Adrenal gland (tissue), 19 donors: ENCODE measurements at places on chromosomes 4 and X.
A peak's percentile ranks its signal among the peaks of the same experiment; 100 is the strongest.

- DNase-seq = no peak
Observed at GRCh38 chrX:106905064-106905708, 2.0 kb upstream of the RIPPLY1 start.

DNA sequence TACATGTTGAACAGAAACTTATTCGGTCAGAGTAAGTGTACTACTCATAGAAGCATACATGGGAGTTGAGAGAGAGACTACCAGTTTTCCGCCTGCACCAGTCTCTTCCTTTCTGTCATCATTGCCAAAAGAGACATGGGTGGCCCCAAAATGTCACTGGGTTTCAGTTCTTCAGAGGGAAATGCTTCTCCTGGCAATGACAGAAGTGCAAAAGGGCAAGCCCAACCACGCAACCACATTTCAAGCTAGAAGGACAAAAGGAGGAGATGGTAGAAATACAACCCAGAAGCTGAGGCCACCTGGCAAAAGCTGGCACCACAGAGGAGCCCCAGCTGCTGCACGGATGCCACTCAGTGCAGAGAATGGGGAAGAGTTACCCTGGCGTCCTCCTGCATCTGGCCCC, 320.1 kb downstream of the BCOR start:
- no peak for DNase-seq

DNA sequence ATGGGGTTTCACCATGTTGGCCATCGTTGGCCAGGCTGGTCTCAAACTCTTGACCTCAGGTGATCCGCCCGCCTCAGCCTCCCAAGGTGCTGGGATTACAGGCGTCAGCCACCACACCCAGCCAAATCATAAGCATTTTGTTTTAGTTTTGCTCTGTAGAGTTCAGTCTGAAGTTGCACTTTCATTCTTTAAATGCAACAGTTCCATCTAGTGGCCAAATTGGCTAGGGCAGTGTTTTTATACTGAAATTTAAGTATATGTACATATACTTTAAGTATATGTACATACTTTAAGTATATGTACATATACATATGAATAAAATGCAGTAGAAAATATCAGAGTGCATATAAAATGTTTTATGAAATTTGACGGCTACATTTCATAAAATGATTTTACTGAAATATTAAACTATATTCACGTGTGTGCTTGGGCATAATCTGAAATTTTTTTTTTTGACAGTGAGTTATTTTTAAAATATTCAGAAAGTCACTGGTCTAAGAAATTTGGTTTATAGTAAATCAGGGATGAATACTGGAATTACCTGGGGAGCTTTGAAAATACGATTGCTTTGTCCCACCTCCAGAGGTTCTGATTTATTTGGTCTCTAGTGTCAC, 145.5 kb downstream of the NWD2 start:
- DNase-seq = peak; percentile 9

GRCh38 chr4:139808381-139808807, 142.8 kb downstream of the MGST2 start:
- no peak for DNase-seq

DNA sequence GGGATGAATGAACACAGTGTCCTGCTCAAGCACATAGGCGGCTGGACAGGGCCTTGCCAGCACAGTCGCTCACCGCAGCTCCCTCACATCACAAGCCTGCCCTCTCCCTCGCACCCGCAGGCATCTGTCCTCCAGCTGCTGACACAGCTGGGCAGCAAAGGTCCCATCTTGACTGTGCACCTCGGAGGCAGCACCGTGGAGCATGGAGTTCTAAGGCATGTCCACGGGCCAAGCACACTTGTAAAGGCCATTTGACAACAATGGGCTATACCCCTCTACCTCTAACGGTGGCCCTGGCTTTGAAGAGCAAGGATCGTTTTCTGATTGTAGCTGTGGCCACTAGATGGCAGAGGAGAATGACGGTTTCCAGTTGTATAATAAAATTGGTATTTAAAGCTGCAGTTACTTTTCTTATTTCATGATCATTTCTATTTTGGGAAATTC, 53.8 kb downstream of the APLN start:
- no peak for DNase-seq

GRCh38 chr4:112083587-112084347, 61.5 kb upstream of the FAM241A start:
- DNase-seq = no peak

- no peak for DNase-seq
Observed at GRCh38 chr4:169142391-169142790, 128.4 kb downstream of the SH3RF1 start.

- DNase-seq = no peak
Observed at GRCh38 chr4:38242822-38243387, 282.7 kb downstream of the PTTG2 start.
